ENCODE measurements at places on chromosomes 5 and 9. TPM values are rescaled to one million over a fixed set of nuclear protein-coding genes. Genes with fewer than 3 reads are reported as not detected.

The ENTPD2 gene
- total RNA-seq = 9.3 TPM

The C1QTNF3 gene
- total RNA-seq = 38.4 TPM

The GMCL2 gene
- not detected for total RNA-seq

GRCh38 chr5:171537923-171538537 is 118.6 kb downstream of the FGF18 start:
- H3K27ac ChIP-seq = no peak overlapping the region
- H3K27me3 ChIP-seq = no peaks in the 10 kb centered on the region
- no peak overlapping the region for H3K4me3 ChIP-seq

The FYB1 gene
- total RNA-seq = 53.7 TPM

GRCh38 chr9:106704056-106704615 is 158.8 kb upstream of the ZNF462 start:
- no peak for DNase-seq
- H3K4me1 ChIP-seq = no peaks in the 10 kb centered on the region
- no peaks in the 10 kb centered on the region for H3K36me3 ChIP-seq
- H3K4me3 ChIP-seq = no peak overlapping the region
- no peaks in the 10 kb centered on the region for H3K27me3 ChIP-seq

The SOWAHA gene
- total RNA-seq = 4.1 TPM

The NTNG2 gene
- total RNA-seq = 2.2 TPM

The SMC2 gene
- total RNA-seq = 7.8 TPM

The PRPF4 gene
- total RNA-seq = 20.0 TPM

The ARID3C gene
- total RNA-seq = not detected

GRCh38 chr9:75930730-75931321 is 40.4 kb downstream of the PCSK5 start:
- no peak overlapping the region for H3K4me3 ChIP-seq
- no peaks in the 10 kb centered on the region for H3K27me3 ChIP-seq
- H3K4me1 ChIP-seq = peaks cover 2% of the 10 kb centered on the region
- H3K36me3 ChIP-seq = no peaks in the 10 kb centered on the region
